NCI-H1417 treated with DMSO at 0.1 percent for 48 hours (cell line): ENCODE measurements at places on chromosomes 5 and 9.

DNA sequence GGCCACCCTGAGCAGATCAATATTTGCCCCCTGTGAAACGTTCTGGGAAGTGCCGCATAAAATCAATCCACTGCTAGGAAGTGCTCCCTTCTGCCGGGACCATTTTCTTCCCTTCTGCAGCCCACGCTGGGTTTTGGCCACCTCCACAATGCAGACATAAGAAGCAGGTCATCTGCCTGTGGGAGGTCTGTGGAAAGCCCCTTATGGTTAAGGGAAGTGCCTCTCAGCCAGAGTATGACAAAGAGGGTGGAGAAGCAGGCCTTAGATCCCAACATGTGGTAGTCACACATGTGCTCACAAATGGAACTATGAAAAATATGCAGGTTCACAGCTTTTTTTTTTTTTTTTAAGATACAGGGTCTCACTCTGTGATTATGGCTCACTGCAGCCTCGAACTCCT lies 82.8 kb downstream of the SLC1A3 start:
- no peak for DNase-seq

- no peak for DNase-seq
Observed at GRCh38 chr9:113581865-113582697, 118.6 kb downstream of the RGS3 start.

- DNase-seq = no peak
Observed at GRCh38 chr5:176447591-176447977, 601 bp upstream of the FAF2 start.

- no peak for DNase-seq
Observed at GRCh38 chr5:149424371-149425315, 45.6 kb upstream of the IL17B start.

DNA sequence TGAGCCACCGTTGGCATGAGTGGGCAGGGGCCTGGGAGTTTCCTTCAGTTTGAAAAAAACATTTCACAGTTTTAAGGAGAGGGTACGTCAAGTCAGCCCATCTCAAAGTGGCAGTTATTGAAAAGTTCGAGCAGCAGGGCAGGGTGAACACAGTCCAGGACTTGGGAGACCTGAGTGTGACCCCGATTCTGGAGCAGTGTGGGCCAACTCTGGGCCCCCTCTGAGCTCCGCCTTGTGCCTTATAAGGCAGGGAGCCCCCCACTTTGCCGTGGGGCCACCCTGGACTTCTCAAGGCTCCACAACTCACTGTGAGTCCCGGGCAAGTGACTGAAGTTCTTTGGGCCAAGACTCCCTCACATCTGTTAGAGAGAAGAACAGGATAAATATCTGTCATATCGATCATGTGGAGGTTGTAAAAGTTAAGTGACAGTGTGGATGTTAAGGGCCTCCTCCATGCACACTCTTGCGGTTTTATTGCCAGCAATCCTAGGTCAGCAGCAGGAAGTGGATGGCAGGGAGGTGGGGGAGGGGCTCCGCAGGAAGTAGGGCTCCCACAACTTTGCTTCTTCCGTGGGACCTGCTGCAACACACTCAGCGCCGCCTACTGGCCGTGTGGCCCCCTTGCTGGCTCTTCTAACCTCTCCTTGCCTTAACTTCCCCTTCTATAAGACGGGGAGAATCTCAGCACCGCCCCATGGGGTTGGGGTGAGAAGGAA lies 38.4 kb downstream of the HRH2 start:
- DNase-seq = no peak

DNA sequence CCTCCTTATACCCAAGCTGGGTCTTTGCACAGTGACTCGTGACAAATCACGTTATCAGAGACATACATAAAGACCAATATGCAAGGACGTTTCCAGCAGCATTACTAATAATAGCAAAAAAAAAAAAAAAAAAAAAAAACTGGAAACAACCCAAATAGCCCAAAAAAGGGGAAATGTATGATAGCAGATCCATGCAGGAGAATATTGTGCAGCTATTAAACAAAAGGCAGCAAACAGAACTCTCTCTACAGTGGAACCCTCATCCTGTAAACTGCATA lies 37.7 kb downstream of the C5orf15 start:
- no peak for DNase-seq

DNA sequence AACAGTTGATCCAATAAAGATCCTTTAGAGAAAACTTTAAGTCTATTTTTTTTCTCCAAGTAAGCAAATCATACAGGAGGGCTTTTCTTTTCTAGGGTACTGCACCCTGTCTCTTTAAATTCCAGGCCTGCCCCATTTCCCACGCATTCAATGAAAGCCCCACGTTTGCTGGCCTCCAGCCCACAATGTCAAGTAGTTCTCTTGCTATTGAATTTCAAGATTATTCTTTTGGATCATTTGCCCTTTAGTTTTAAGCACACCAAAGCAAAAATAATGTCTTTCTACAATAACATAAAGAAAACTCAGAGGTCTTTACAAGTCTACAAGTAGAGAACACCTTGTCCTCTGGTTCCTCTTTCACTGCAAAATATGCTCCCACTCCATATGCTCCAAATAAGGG lies 15.6 kb downstream of the MLLT3 start:
- no peak for DNase-seq

GRCh38 chr5:146995878-146996277 lies 117.3 kb upstream of the PPP2R2B start:
- DNase-seq = no peak

DNA sequence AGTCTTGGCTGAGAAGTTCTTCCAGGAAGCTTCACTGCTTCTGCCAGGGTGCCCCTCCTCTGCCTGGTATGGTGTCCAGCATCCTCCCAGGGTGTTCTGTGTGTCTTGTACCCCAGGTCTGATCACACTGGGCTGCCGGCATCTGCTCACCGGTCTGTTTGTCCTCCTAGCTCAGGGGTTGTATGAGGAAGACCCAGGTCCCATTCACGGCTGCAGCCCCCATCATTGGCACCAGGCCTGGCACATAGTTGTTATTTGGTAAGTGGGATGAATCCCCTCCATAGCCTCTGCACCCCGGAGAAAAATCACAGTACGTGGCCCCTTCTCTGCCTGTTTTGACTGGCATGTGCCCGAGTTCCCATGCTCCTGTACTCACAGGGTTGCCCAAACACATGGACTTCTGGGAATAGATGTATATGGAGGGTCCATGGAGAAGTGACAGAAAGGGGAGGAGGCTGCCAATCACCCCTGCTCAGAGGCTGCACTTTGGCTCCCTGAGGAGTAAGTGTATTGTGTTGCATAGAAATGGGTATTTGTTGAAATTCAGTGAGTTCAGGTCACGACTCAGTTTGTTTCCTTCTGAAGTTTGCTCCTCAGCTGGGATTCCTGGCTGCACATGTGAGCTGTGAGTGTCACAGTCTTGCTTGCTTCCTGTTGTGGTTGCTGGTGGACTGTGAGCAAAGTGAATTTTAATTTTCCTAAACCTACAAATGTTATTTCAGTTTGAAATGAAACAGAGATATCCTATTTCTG lies 96.2 kb downstream of the HSPA4 start:
- DNase-seq = no peak

DNA sequence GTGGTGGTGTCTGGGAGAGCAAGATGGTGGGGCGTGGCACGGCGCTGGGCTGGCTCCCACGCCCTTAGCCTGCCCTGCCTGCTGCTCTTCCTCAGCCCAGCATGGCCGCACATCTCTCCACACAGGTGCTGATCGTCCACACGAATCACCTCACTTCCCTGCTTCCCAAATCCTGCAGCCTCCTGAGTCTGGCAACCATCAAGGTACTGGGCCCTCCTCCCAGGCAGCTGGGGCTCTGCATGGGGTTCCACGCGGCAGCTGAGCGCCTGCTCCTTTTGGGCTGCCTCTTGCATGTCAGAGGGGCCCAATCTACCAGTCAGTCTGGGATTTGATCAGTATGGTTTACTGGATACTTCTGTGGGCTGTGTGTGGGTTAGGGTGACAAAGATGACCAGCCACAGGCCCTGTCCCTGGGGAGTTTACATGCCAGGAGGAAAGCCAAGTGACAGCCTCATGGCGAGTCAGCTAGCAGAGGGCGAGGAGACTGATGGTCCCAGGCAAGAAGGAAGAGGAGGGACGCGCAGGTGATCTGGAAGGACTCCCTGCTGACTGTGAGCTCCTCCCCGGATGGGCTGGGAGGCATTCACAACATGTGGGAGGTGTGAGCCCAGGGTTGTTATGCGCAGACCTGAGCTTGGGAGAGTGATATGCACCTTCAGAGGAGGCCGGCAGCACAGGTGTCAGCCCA lies 6.0 kb downstream of the LRSAM1 start:
- no peak for DNase-seq

- DNase-seq = no peak
Observed at GRCh38 chr9:2228132-2228531, 213.0 kb downstream of the SMARCA2 start.

DNA sequence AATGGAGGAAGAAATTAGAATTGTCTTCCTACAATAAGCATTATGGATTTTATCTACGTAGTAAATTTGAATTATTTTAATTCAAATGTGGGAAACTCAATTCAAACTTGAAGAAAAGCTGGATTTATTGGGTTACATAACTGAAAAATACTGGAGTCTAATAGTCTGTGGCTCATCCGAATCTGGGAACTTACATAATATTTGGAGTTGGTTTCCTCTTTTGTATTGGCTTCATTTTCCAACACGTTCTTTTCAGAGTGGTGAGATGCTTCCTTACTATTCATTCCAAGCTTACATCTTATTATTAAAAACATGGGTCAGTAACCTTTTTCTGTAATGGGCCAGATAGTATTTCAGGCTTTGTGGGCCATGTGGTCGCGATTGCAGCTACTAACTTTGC lies 164.8 kb downstream of the ARHGAP26 start:
- DNase-seq = no peak

GRCh38 chr5:1801222-1801966 lies at the start of gene NDUFS6:
TSS of gene NDUFS6 (plus strand) at chr5:1801407. CDS start at chr5:1801418, 11 bp downstream.
- DNase-seq = peak; percentile 46

- DNase-seq = no peak
Observed at GRCh38 chr5:23013395-23013998, 160.4 kb upstream of the CDH12 start.

GRCh38 chr5:58763390-58763789 lies 180.5 kb downstream of the RAB3C start:
- DNase-seq = no peak

DNA sequence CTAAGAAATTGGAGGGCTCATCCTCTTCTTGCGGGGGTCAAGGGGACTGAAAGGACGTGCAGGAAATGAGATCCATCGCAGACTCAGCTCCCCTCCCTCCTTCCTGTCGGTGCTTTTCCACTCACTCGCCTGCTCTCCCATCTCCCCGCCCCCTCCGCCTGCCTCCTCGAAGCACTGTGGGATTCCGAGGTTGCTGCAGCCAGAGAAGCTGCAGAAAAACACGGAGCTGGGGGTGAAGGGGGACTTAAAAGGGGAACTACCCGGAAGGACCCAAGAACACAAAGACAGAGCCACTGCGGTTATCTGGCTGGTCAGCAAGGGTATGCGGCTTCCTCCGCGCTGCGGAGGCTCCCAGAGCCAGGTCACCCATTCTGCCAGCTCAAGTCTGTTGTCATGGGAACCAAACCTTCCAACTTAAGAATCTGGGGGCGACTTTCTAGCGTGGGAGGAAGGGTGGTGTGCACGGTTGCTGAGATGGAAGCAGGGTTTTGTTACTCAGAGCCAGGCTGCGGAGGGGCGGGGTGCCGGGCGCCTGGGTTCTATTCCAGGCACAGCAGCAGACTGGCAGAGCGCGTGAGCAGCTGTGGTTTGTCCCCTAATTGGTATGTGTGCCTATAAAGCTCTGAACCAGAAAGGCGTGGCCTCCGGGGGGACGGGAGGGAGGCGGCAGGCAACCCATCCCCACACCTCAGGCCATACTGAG lies 24.9 kb downstream of the PCDHGC5 start:
- DNase-seq = no peak

DNA sequence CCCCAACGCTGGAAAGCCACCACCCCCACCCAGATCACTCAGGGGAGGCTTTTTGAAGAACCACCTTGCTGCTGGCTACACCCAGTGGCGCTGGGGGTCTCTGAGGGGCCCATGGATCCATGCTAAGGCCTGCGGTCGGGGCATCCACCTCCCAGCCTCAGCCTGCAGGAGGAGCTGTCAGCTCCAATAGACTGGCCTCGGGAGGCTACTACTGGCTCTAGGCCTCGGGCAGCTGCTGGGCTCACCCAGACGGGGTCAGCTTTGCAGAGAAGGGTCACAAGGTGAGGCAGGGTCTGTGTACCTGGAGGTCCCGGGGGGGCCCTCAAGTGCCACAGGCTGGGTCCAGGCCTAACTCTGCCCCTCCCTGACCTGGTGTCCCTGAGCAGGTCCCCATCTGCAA lies 193.7 kb downstream of the OLFM1 start:
- no peak for DNase-seq

DNA sequence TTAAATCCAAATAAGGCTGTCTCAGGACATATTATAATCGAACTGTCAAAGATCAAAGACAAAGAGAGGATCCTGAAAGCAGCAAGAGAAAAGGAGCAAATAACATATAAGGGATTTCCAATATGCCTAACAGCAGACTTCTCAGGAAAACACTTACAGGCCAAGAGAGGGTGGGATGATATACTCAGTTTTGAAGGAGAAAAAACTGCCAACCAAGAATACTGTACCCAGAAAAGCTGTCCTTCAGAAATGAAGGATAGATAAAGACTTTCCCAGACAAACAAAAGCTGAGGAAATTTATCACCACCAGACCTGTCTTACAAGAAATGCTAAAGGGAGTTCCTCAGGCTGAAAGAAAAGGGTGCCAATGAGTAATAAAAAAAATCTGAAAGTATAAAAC lies 16.0 kb downstream of the EGFLAM start:
- no peak for DNase-seq

DNA sequence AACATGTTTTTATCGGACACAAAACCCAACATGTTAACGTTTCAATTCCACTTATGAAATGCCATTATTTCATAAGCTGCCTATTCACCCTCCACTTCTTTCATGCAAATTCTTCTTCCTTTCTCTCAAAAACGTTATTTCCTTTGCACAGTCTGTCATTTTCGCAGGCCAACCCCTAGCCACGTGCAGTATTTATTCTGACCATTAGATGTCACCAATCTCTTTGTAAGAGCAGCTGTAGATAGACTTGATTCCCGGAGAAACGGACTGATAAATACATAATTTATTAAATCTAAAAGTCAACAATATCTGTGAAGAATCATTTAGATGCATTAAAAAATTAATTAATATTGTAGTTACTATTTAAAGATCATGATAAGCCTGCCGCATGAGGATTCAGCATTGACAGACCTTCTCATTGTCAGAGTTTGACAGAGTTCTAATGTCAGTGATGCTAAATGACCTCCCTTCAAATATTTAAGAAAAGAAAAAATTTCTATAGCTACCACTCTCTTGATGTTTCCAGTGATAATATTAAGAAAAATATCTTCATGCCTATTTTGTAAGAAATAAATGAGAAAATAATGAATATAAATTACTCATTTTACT lies 933.6 kb downstream of the CDH12 start:
- DNase-seq = peak; percentile 72

DNA sequence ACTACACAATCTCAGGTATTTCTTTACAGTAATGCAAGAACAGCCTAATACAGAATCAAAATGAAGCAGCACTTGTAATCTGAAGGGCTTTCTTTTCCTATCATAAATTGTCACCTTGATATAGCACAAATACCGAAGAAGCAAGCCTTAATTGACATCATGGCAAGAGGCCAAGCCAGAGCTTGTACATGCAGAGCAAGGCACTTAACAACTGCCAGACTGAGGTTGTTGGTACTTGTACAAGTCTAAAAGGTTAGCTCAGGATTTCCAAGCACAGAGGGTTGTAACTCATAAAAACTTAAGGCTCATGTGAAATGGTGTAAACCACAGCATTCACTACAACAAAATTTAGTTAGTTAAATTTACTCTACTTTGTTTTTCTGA lies 158.8 kb upstream of the SPEF2 start:
- no peak for DNase-seq

GRCh38 chr5:44574678-44575077 lies 185.5 kb upstream of the FGF10 start:
- no peak for DNase-seq
